ENCODE measurements at places on chromosomes 12 and 14.
A peak's percentile ranks its signal among the peaks of the same experiment; 100 is the strongest.

DNA sequence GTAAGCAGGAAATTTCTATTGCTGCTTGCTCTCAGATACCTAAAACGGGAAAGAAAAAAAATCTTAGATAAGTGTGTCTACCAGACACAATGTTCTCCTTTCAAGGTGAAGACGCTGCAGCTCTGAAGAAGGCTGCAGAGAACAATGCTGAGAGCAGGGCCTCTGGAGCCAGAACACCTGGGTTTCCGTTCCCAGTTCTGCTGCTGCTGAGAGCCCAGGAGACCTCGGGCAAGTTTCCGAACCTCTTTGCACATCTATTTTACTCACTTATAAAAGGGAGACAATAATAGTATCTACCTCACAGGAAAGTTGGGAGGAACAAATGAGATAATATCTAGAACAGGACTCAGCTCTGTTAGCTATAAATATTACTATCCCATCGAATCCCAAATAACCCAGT is 122.9 kb downstream of the TMTC1 start:
- DNase-seq = no peak

DNA sequence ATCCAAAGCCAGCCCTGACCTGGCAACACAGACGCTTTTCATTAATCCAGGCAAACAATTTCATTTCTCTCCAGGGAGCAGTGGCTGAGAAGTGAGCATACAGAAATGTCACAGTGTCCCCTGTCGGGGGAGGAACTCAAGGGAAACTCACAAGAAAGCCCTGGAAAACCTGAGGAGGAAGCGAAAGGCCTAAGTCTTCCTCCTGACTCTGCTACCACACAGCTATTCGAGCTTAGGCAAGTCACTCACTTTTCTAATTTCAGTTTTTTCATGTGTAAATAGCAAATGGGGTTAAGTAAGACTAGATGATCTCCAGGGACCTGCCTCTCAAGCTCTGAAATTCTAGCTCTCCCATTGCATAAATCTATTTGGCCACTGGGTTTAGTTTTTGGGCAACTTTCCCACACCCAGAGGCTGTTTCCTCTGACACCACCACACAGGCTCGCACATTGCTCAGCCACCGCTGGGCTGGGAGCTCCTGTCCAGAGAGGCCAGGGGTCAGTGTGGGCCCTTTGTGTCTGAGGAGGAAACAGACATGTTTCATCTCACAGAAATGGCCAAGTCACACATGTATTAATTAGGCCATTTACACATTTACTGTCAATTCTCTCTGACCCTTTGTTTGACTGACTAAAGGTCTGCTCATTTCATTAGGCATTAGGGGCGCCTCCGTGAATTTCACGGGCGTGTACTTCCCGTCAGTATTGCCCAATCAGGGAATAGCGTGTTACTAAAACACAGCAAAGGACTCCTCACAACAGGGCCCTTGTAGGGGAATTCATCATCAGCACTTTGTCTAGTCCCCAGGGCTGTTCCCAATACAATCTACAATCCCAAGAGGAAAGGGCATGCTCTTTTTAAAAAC is 9.8 kb upstream of the PNMA1 start:
- no peak for DNase-seq

DNA sequence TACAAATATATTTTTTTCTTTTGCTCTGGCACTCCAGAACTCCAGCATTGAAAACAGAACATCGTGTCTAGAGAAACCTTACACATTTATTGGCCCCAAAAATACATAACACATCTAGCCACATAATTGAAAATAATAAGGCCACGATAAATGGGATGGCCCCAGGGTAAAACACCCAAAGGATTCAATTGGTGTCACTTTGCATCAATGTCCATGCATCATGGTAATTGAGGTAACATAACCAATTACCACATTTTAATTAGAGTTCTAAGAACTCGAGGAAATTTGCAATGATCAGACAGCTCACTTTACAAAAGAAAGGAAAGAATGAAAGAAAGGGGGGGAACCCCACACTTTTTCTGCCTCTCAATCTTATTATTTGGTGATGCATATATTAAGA is 151.8 kb upstream of the NPAS3 start:
- DNase-seq = no peak

- DNase-seq = peak; percentile 98
Measured at GRCh38 chr12:39272871-39273655, 169.9 kb downstream of the KIF21A start.

- no peak for DNase-seq
Measured at GRCh38 chr14:21654215-21654614, 580 bp downstream of the OR4E2 start.

- no peak for DNase-seq
Measured at GRCh38 chr14:88612981-88613380, 50.1 kb downstream of the ZC3H14 start.

- no peak for DNase-seq
Measured at GRCh38 chr14:70170976-70171375, 17.8 kb downstream of the SLC8A3 start.

DNA sequence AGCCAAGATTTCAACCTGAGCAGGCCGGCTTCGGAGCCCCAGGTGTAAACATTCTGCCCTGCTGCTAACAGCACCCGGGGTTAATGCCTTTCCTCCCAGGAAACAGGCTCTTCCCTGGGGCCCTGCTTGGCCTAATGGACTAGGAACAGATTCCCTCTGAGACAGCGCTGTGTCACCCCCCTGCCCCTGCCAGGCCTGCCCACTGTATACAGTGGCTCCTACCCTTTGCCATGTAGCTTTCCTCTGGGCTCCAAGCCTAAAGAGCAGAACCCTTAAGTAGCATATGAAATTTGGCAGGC is 28.3 kb upstream of the BCDIN3D start:
- no peak for DNase-seq

Data from SK-N-DZ (cell line).